T47D (cell line): ENCODE measurements at places on chromosomes 5 and 9.

DNA sequence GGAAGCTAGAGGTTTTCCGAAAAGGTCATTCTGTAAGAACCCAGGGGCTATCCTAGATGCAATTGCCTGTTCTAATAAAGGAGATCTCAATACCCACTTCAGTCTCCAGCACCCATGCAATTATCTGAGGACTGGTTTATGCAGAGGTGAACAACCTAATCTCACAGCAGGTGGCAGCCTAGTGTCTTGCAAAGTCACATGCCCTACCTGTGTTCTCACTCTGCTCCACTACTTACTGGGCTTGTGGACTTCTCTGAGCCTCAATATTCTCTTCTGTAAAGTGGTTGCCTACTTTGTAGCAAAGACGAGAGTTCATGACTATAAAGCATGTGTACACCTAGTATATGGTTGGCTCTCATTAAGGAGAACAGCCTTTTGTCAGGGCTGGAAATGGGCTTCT lies 21.0 kb upstream of the ALDH1B1 start:
- peak; percentile 69 for DNase-seq

DNA sequence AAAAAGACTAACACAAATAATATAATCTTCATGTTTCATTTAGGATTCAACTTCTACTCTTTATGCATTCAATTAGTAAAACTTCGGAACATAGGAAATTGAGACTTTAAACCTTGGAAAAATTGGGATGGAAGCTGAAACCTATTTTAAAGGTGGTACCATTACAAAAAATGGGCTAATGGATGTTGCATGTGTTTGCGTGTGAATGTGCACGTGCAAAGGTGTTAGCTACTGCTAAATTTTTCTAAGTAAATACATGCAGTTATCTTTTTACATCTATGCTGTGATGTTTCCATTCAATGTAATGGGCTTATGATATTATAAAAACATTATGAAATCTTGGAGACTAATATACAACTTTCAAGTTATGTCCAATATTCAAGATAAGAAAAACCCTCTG lies 134.8 kb downstream of the CDH10 start:
- no peak for DNase-seq

- DNase-seq = no peak
These were observed 59.2 kb downstream of the NDST1 start for GRCh38 chr5:150567031-150567717.

DNA sequence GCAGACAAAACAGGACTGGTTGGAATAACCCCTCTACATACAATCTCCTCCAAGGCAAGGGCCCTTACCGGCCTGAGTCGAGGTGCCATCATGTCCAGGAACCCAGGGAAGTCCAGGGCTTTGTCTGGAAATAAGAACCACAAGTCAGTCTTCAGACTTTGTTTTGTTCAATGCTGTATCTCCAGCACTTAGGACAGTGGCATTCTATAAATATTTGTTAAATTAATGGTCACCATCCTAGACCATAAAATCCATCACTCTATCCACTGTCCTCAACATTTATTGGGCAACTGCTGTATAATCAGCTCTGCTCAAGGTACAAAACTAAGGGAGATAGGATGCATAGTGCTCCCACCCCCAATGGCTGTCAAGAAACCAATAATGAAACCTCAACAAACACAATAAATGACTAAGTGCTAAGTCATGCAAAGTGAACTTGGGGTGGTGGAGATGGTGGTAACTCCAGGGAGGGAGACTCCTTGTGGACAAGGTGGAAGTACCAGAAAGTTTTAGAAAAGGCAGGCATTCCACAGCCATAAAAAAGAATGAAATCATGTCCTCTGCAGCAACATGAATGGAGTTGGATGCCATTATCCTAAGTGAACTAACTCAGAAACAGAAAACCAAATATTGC lies 5.0 kb downstream of the RELL2 start:
- DNase-seq = peak; percentile 69

DNA sequence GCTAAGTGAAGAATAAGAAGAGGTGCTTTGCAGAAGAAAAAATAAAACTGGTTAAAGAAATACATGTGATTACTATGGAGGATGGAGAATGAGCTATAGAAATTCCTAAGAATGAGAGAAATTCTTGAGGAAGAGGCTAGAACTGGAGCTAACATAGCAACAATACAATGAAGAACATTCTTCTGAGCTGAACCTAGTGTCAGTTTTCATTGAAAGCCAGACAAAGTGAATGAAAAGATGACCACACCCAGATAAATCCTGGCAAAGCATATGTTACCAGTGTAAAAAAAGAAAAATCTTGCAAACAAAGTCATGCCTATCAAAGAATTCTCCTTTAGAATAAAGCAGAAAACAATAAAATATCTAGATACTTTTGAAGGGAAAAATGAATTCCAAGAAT lies 39.6 kb downstream of the SGCD start:
- no peak for DNase-seq

DNA sequence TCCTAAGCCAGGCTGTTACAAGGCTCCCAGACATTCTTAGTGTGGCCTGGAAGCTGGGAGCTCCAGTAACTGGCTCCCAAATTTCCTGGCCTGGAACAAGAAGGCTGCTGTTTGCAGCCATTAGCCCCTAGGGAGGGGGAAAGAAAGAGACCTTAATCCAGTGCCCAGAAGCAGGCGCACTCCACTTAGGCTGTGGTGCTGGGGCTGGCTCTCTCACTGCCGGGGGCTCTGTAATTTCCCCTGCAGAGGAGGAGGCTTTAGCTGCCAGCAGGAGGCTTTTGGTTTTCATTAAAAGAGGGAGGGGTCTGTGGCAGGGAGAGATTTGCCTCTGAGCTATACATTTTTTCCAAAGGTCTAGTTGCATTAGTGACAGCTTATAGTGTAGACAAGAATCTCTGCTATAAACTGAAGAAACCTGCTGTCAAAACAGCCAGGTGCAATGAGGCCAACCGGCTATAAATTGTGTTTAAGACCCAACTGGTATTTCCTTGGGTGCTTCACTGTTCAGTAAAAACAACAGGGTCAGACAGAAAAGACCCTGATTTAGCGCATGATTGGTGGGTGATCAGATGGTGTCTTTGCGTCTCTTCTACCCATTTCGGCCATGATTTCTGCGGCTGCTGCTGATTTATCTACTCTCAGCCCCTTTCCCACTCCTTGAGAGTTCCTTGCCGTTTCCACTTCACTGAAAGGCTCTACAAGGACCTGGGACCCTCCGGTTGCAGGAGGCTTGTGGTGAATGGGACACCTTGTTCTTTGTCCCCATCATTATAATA lies 254.6 kb downstream of the AOPEP start:
- DNase-seq = no peak

GRCh38 chr5:135296900-135297816 lies 101.9 kb downstream of the MACROH2A1 start:
- peak; percentile 20 for DNase-seq

- no peak for DNase-seq
These were observed 176.4 kb downstream of the AUH start for GRCh38 chr9:91185193-91185886.

DNA sequence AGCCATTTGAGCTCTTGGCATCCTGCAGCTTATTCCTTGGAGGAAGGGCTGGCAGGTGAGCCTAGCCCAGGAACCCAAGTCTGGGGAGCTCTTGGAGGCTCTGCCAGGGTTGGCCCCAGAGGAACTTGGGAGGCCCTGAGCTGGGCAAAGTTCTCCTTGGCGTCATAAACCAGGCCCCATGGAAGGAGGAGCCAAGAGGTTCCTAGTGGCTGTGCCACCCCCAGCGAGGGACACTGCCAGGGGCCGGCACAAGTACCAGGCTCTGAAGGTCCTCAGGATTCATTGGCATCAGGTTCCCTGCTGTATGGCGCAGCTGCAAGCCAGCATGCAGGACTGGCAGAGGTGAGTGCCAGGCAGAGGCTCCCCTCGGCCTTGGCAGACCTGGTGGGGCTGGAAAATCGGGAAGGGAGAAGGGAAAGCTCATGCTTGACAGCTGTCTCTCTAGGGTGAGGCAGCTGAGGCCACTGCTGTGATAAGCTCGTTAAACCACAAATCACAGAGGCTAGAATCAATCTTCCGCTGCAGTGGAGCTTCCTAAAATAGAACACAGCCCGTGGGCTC lies 54.6 kb upstream of the SYNPO start:
- no peak for DNase-seq

- DNase-seq = no peak
These were observed 29.3 kb downstream of the RCL1 start for GRCh38 chr9:4822057-4822456.

DNA sequence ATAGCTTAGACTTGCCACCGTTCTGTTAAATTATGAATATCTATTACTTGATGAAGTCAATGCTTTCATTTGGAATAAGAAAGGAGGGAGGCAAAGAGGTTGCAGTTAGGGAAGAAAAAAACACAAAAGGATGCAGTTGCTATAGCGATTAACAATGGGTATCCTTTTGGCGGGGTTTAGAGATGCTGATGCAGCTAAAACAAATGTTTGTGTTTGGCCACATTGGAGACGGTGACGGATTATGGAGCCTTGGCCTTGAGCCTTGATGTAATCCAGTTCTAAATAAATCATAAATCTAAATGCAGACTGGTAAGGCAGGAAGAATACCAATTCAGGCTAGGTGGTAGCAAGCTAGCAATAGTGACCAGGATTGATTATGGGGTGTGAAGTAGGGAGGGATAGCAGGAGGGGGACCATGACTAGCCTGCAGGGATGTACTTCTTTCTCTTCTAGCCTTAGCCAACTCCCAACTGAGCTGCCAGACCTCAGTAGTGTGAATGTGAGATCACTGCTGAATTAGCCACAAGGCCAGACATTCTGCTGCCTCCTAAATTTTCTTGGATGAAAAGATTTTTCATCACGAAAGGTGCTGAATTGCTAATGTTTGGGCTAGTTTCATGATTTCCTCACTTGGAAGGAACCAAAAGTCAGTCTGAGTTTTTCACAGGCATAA lies 160.3 kb downstream of the TLR4 start:
- no peak for DNase-seq

DNA sequence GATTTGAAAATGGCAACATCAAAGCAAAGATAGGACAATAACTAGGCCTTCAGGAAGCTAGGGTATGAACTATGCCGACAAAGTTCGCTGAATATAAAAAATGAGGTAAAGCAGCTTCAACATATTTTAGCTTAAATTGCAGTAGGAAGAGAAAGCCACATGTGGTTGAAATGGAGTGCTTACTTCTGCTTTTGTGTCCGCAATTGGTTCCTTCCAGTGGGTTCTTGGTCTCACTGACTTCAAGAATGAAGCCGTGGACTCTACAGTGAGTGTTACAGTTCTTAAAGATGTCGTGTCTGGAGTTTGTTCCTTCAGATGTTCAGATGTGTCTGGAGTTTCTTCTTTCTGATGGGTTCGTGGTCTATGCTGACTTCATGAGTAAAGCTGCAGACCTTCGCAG lies 95.2 kb downstream of the APTX start:
- DNase-seq = no peak

DNA sequence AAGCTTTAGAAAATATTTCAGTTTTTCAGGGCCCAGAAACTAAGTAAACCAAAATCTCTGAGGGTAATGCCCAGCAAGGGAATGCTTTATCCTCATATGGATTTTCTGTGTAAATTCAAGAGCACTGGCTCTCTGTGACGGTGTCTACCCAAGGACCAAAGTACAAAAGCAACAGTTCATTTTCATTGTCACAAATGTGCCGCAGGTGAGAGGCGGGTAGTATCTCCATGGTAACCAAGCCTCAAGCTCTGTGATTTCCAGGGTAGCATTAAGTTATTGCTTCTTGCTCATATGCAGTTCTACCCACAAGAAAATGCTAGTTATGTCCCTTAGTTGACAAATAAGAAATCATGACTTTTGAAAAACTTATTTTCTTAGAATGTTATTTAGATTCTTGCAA lies 164.3 kb downstream of the MTRR start:
- DNase-seq = no peak

- DNase-seq = no peak
These were observed 87.2 kb downstream of the ATPSCKMT start for GRCh38 chr5:10162468-10162867.

GRCh38 chr9:6199596-6199995 lies 16.0 kb upstream of the IL33 start:
- no peak for DNase-seq

- no peak for DNase-seq
These were observed 171.6 kb downstream of the FAM174A start for GRCh38 chr5:100706776-100707175.

GRCh38 chr5:176906796-176907195 lies 7.7 kb upstream of the HK3 start:
- DNase-seq = no peak

DNA sequence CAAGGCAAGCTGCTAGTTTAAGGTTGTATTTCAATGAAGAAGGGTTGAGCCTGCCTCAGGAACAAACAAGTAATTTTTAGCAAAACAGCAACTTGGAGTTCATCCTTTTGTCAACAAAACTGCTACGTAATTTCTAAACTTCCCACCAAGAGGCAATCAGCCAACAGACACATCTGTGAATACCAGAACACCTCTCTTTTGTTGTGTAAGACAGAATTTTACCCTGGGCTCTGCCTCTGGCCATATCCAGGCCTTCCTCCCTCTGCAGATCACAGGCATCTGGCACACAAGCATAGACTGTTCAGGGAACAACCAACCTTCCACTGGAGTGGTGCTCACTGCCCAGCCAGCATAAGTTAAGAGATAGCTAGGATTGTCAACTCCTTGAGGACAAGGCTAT lies 409.0 kb downstream of the SPOCK1 start:
- no peak for DNase-seq

DNA sequence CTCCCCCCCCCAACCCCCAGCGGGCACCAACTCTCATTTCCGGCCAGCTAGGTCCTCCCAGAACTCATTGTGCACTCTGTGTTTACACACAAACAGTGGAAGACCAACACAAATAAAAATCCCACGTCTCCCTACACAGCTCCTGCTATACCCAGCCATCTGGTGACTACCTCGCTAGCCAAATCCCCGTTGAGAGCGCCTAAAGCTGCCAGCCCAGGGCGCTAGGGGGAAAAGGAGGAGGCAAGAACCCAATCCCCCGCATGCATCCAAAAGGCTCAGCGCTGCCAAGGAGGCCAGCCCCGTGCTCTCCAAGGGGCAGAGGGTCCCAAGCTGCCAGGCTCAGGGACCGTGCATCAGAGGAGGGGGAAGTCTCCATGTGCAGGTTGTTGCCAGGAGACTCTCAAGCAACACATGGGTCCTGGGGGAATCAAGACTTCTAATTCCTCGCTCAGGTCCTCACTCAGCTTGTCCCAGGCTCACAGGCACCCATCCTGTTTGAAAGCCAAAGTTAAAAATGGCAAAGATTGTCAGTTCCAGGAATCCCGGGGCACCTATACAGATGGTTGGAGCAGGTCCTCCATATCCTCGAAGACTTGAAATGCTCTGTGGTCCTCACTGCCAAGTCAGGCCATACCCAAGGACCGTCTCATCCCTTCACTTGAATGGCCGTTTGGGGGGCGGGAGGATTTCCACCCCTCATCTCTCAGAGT lies 2.7 kb downstream of the ASTN2 start:
- DNase-seq = no peak

DNA sequence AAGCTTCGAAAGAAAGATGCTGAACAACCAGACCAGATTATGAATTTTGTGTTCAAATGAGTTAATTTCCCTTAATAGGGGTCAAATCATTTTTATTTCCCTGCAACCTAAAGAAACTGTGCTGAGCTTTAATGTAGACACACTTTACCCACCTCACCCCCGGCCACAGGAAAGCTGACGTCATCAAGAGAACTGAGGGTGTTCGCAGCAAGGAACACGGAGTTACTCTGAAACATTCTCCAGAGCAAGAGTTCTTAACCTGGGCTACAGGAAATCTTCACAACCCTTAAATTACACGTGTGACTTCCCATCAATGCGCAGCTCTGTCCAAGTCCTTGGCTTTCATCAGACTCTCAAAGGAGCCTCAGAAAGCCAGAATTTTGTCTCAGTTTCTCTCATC lies 116.3 kb downstream of the COL23A1 start:
- DNase-seq = no peak
